Fibroblast of the conjunctiva (primary cell): ENCODE measurements at places on chromosomes 6 and 20.

DNA sequence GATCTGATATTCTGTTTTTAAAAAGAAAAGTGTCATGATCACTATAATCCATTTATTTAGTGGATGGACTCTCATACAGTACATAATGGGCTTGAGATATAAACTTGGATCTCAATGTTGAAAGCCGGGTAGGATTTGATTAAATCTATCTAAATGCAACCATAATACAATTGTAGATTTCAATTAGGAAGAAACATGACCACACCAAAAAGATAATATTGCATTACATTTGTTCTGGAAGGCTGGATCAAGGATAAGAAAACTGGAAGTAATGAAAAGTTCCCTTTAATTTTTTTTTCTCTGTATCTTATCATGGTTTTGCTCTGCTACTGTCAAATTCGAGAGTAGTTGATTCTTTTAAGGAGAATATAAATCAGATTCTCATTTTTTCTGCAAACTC is 51.3 kb upstream of the UFL1 start:
- DNase-seq = no peak

DNA sequence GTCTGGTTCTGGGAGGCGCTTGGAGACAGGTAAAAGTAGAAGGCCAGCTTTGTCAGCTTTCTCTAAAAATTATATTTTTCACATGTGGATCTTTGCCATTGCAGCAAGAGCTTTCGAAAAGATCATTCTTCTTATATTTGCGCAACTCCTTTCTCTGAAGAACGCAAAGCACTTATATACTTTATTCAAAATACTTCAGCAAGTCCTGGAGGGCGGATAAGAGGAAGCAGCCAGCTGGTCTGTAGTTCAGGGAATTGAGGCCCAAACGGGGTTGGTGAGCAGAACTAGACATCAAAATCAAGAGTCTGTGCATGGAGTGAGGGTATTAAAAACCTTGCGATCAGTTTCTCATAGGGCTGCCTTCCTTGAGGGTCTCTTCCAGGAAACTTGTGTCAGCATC is 182.3 kb downstream of the DTNBP1 start:
- no peak for DNase-seq

- DNase-seq = no peak
Measured at GRCh38 chr6:70445001-70445400, 31.7 kb downstream of the FAM135A start.

- DNase-seq = no peak
Measured at GRCh38 chr20:15022921-15023320, 685.5 kb upstream of the FLRT3 start.

GRCh38 chr6:161480421-161481155 is 206.7 kb upstream of the AGPAT4 start:
- DNase-seq = no peak

GRCh38 chr6:163092876-163093275 is 321.6 kb upstream of the QKI start:
- DNase-seq = no peak

GRCh38 chr6:146032387-146032786 is 3.5 kb downstream of the GRM1 start:
- no peak for DNase-seq
